ENCODE measurements at places on chromosomes 3 and 15. TPM values are rescaled to one million over a fixed set of nuclear protein-coding genes. Genes with fewer than 3 reads are reported as not detected.

The SKOR1 gene
- not detected for total RNA-seq

- DNase-seq: peak; percentile 12
Measured at GRCh38 chr3:31531452-31531991, 1.2 kb upstream of the STT3B start.

The ATP13A4 gene
- total RNA-seq: not detected

The TGM5 gene
- not detected for total RNA-seq

DNA sequence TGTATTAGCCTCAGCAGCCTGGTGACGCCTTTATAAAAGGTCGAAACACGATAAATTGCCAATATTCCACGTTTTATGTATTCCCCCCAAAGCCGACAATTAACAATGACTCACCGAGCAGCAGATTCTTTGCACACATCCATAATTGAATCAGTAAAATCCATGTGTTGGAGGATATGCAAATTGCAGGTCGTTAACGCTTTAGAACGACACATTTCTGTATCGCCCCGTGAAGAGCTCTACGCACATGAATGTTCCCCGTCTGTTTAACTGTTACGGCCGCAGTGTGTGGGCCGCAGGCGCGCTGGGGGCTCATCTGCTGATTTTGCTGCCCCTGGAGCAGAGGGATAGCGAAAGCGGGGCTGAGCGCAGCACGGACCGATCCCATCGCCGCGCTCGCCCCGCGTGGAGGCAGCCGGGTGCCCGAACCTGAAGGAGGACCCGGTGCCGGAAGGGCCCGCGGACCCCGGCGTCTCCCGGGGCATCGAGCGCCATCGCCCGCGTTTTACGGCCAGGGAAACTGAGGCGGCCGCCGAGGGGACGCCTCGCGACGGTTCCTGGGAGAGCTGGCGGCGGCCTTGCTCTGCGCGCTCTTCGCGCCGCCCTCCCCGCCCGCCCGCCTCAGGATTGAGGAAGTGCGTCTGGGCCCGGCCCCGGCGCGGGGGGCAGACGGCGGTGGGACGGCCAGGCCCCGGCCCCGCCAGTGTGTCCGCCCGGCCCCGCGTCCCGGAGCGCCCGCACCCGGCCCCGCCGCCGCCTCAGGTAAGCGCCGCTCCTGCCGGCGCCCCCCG is at the start of gene LRRK1:
LRRK1 (plus strand) TSS at position 668 of the 791 bp plus-strand sequence. CDS start 5,276 bp downstream, outside the sequence.
- DNase-seq: peak; percentile 40

The AGBL1 gene
- not detected for total RNA-seq

- no peak for DNase-seq
Measured at GRCh38 chr3:126197343-126197742, 17.0 kb upstream of the ALDH1L1 start.

DNA sequence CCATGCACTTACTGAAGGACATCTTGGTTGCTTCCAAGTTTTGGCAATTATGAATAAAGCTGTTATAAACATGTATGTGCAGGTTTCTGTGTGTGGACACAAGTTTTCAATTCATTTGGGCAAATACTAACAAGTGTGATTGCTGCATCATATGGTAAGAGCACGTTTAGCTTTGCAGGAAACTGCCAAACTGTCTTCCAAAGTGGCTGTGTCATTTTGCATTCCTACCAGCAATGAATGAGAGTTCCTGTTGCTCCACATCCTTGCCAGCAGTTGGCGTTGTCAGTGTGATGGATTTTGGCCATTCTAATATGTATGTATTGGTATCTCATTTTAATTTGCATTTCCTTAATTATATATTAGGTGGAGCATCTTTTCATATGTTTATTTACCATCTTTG is 280.1 kb downstream of the SV2B start:
- no peak for DNase-seq

The DNAH12 gene
- under 0.01 TPM for total RNA-seq

- no peak for DNase-seq
Measured at GRCh38 chr15:39114690-39115378, 466.0 kb upstream of the THBS1 start.

GRCh38 chr3:129777806-129778205 is 115.7 kb downstream of the TMCC1 start:
- no peak for DNase-seq

The SAMD7 gene
- total RNA-seq: not detected

The CLDN18 gene
- not detected for total RNA-seq

The GP5 gene
- under 0.01 TPM for total RNA-seq

DNA sequence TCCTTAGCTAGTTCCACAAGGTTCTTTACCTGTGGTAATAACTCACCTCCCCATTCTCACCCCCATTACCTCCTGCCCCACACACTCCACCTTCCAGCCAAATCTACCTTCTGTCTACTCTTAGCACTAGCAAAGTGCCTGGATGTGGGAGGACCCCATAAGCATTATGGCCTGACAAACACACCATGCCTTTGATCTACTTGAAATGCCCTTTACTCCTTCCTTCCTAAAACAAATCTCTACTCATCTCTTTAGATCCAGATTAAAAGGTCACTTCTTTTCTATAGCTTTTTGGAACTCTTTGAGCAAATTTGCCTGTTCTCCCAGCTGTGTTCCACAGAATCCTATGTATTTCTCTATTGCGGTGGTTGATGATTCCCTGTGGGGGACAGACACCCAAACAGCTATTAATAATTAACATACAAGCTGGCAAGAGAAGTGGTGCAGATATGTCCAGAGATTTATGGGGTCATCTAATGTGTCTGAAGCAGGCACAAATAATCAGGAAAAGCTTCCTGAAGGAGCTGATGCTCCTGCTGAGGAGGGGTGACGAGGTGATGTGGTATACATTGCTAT is 34.0 kb downstream of the DGKG start:
- no peak for DNase-seq

The DUOXA1 gene
- not detected for total RNA-seq

The RARRES1 gene
- 1.9 TPM for total RNA-seq

DNA sequence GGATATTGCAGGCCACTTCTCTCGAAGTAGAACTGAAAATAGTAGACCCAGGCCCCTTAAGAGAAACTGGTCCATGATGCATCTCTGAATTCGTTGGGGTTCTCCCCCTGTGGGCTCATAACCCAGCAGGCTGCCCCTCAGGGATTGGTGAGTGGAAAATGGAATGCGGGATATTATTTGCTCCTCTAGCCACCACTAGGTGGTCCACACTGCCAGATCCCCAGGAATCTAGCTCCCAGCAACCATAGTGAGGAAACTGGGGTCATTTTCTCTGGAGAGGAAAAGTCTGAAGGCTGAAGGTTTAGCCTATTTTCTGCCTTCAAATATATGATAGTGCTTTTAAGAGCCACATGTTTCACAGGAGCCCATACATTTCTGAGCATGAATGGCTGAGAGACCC is 6.7 kb downstream of the CX3CR1 start:
- no peak for DNase-seq

DNA sequence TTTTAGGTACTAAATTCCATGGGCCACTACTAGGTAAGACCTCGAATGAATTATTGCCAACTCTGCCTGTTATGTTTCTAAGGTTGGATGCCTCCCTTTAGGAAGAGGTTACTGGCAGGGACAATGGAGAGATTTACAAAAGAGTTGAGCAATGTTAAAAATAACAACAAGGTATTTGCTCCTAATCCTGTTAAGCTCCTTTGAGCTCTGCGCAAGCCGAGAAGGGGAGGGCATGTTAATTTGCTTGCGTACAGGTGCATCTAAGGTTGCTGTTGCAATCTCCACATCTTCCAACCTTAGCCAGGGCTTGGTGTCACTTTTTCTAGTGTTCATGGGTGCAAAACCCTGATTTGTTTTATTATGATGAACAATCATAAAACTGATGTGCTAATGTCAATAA is 161.5 kb upstream of the TPM1 start:
- no peak for DNase-seq

DNA sequence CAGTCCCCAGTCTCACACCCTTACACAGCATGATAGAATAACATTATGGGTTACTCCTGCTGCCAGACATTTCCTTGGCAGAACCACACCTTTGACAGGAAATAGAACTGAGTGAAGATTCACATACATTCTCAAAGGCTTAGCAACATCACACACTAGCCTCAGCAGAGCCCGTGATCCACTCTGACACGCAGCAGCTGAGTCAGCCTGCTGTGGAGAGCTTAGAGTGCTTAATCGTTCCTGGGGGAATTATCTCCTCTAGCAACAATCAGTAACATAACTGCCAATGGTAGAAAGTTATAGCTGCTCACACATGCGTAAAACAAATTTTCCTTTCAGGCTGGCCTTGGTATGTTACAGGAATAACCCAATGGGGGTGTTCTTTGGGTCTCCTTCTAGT is 382.1 kb downstream of the GAP43 start:
- peak; percentile 98 for DNase-seq

GRCh38 chr3:50411229-50411628 is 51.9 kb upstream of the TMEM115 start:
- DNase-seq: no peak

DNA sequence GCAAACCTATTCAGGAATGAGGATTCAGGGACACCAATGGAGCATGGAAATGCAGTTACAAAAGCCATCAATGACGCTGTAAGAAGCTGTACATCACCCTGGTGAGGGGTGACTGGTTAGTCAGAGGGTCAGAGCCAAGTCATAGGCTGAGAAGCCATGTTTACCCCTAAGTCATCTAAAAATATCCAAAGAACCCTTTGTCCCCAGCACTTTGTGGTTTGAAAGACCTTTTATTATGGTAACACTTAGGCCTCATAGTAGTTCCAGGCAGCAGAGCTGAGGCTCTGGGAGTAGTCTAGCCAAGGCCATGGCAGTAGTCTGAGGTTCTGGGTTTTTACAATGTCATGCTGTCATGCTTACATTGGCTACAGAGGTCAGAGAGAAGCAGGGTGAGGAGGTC is 131.2 kb downstream of the CTNNB1 start:
- DNase-seq: peak; percentile 47

The FRMD4B gene
- 0.28 TPM for total RNA-seq

The SPTSSB gene
- not detected for total RNA-seq

DNA sequence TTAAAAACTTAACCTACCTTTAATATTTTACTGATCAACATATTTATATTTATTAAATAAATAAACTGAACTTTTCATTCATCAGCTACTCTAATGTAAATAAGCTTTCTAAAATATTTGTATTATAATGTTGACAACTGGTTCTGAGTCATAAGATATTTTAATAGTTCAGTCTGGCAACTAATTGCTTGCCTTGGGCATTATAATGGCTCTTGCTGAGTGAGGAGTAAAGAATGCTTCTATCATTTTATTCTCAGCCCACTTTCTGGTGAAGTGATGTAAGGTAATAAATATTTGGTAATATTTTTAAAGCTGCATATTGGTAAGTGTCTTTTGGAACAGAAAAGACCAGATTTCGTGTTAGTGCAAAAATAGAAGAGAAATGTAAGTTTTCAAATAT is 81.5 kb downstream of the DIPK2A start:
- peak; percentile 75 for DNase-seq

- peak; percentile 22 for DNase-seq
Measured at GRCh38 chr15:76057332-76058000, 2.3 kb upstream of the TMEM266 start.

GRCh38 chr3:38084334-38085310 is 45.6 kb downstream of the DLEC1 start:
- peak; percentile 19 for DNase-seq

DNA sequence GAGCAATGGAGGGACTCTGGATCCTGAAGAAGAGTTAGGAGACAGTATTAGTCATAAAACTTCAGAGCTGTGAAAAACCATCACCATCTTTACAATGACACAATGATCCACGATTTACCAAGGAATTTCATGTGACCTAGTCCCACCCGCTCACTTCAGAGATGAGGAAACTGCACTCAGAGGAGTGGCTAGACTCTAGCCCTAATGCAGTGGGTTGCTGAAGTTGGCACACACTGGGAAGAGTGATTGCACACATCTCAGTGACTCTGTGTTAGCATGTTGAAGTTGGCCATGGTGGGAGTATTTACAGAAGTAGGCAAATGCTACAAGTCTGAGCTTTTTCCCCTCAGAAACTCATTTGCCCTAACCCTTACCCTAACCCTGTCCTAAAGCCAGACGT is 35.2 kb upstream of the SPATA12 start:
- no peak for DNase-seq

GRCh38 chr3:12471241-12471640 is 13.0 kb upstream of the TSEN2 start:
- no peak for DNase-seq

- peak; percentile 68 for DNase-seq
Measured at GRCh38 chr3:105362021-105362665, 4.6 kb upstream of the ALCAM start.

The GLDN gene
- under 0.01 TPM for total RNA-seq

DNA sequence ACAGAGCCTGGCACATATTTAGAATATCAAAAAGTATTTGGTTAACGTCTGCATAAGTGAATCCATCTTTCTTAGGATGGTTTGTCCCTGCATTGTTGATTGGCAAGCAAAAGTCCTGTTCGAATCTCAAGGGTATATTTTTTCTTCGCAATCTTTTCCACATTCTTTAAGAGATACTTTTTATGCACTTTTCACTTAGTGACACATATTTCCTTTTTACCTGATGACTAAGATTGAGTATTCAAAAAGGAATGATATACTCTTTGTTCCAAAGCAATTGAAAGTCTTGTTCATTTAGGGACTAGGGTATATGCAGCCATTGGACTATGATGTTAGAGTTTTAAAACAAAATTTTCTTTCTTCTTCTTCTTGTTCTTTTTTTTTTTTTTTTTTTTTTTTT is 349.9 kb downstream of the NLGN1 start:
- DNase-seq: peak; percentile 34

DNA sequence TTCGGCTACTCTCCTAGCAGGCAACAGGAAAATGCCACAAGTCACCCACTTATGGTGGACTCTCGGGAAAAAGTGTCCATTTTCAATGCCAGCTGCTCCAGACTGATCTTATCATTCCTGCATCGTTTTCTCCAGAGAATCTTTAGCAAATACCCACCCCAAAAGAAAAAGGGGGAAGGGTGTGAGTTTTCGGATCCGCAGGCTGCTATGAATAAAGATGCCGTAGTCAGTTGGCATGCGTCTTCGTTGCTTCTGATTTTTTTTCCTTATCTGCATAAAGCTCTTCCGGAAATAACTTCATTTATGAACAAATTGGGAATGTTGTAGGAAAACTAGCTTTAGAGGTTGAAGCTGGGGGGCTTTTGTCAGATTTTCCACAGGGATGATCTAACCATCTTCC is 22.4 kb upstream of the VILL start:
- DNase-seq: no peak
